Suppressor macrophage treated with lipopolysaccharide for 4 hours (primary cell): ENCODE measurements at places on chromosomes 1 and 21.
A peak's percentile ranks its signal among the peaks of the same experiment; 100 is the strongest.

DNA sequence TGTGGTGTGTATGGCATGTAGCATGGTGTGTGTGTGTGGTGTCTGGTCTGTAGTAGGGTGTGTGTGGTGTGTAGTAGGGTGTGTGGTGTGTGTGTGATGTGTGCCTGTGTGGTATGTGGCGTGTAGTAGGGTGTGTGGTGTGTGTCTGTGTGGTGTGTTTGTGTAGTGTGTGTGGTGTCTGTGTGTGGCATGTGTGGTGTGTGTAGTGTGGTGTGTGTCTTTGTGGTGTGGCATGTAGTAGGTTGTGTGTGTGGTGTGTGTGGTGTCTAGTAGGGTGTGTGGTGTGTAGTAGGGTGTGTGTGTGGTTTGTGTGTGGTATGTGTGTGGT lies 85.5 kb downstream of the SYT2 start:
- DNase-seq, result no peak

- no peak for DNase-seq
These were observed 63.1 kb downstream of the ACOT7 start for GRCh38 chr1:6330410-6330911.

DNA sequence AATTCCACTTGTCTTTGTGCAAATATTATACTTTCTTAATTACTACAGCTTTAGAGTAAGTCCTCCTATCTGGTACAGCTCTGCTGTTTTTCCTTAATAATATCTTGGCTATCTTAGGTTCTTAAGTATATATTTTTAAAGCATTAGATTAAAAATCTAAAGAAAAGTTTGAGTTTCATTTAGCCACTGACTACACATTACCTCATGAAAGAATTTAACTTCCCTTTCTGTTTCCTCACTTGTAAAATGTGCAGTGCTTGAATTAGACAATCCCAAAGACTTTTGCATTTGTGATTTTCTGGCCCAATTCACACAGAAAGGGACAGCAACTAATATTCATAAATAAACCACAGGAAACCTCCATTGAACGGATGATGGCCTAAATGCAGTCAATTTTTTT lies 126.4 kb upstream of the SAMSN1 start:
- peak; percentile 20 for DNase-seq

- no peak for DNase-seq
These were observed 49.7 kb downstream of the PBX1 start for GRCh38 chr1:164608651-164609057.

- DNase-seq, result no peak
These were observed 74.1 kb downstream of the ADARB1 start for GRCh38 chr21:45148316-45148990.

- no peak for DNase-seq
These were observed 43.6 kb downstream of the C21orf91 start for GRCh38 chr21:17775431-17776126.

DNA sequence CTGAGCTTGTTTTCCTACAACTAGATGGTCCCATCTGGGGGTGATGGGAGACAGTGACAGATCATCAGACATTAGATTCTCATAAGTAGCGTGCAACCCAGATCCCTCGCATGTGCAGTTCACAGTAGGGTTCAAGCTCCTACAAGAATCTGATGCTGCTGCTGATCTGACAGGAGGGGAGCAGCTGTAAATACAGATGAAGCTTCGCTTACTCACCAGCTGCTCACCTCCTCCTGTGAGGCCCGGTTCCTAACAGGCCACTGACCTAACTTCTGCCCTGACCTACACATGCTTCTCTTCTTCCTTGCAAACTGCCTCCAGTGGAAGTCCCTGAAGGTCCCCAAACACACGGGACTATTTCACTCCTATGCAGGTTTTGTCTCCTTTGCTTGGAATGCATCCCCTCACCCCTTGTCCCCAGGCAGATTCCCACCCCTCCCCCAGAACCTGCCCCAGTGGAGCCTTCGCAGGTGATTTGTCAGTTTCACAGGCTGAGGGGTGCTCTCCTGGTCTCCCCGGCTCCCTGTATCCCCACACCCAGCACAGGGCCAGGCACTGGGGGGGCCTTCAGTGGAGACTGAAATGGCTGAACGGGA lies 5.7 kb upstream of the ZBTB48 start:
- no peak for DNase-seq

- DNase-seq, result no peak
These were observed 136.5 kb downstream of the RERE start for GRCh38 chr1:8680664-8681650.

GRCh38 chr1:172758259-172758658 lies 99.4 kb downstream of the FASLG start:
- peak; percentile 74 for DNase-seq

DNA sequence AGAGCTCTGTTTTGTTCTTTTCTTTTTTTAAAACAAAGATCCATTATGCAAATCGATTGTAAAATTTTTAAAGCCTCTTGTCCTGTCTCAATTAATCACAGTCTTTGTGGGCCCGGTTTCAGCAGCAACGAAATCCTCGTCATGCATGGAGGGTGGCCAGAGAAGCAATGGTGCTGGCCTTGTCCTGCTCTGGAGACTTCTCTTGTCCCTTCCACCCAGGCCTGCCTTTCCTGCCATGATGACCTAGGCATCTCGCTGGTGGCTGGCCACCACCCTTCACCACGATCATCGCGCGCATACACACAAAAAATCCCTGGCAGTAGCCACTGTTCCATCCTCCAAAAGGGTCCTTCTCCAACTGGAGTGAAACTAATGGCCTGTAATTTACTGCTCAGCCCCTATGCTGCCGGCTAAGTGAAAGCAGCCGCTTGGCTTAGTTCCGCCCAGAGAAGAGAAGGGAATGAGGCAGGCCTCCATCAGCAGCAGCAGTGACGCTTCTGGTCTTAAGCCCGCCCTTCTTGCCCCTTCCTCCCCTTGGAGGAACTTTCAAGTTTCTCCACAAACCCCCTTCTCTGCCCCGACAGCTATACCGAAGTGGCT lies 309.5 kb downstream of the NPHP4 start:
- no peak for DNase-seq

DNA sequence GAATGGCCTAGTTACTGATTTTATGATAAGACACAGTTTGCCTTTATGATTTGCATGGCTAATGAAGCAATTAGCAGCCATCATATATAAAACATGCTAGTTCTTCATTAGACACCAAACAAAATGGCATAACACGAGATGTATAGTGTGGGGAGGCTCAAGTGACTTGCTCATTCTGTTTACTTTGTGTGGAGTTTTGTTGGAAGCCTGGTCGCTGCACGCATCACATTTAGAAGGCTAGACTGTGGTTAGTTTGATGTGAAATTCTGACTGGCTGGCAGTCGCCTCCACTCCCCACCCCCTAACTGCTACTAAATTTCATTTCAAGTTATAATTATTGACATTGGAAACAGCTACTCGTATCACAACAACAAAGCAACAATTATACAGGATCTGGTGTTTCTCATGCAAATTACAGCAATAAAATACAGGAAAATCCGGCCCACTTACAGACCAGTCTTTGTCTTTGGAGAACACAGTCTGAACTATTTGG lies 356.1 kb downstream of the LMO4 start:
- no peak for DNase-seq

GRCh38 chr1:232428036-232428645 lies 201.8 kb downstream of the SIPA1L2 start:
- DNase-seq, result no peak

DNA sequence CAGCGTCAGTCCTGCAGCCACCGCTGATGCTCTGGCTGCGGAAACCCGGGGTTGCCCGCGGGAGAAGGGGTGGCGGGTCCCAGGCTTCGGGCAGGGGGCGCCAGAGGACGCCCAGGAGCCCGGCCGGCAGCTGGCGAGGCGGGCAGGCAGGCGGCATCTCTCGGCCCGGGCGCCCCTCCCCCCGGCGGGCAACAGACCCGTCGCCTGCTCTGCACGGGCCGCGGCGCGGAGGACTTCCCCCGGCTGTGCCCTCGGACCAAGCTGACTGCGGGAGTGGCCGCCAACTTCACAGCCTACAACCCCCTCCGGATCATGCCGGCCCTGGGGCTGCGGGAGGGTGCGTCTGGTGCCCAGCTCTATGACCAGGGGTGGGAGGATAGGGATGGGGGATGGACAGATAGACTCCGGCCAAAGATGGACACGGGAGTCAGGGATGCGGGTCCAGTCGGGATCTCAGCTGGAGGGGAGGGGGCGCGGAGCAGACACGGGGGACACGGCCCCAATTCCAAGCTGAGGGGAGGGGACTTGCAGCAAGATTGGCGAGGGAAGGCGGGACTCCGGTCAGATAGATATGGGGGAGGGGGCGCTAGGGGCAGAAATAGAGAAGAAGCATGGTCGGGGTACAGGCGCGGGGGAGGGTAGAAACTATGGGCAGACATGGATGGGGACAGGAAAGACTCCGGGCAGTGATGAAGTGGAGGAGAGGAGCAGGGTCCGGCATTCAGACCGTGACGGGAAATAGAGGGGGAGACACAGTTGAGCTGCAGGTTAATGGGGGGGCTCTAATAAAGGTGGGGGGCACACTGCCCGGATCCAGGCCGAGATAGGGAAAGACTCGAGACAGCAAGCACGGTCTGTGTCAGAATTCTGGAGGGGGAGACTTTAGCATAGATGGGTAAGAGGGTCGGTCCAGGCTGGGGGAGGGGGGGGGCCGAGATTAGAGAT lies 1.1 kb downstream of the ADGRB2 start:
- DNase-seq, result peak; percentile 62

- peak; percentile 84 for DNase-seq
These were observed 4.6 kb downstream of the DMAP1 start for GRCh38 chr1:44217809-44218410.

DNA sequence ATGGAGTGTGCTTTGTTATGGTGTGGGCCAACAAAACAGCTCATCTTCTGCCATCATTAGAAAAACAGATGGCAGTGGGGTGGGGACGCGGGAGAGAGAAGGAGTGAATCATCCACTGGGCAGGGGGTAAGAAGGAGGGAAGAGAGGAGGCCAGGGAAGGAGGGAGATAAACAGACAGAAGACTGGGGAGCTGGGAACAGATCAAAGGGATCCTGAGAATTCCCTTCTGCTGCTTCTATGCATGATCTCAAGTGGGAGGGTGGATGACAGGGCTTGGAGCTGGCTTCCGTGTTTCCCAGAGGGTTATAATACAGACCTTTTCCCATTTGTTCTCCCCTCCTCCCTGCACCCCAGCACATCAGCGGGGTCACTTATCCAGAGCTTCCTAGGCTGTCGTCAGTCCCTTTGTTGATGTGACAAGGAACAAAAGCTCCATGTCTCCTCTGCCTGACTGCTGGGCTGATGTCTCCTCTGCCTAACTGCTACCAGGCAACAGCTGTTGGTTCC lies 338.6 kb downstream of the PAPPA2 start:
- no peak for DNase-seq

DNA sequence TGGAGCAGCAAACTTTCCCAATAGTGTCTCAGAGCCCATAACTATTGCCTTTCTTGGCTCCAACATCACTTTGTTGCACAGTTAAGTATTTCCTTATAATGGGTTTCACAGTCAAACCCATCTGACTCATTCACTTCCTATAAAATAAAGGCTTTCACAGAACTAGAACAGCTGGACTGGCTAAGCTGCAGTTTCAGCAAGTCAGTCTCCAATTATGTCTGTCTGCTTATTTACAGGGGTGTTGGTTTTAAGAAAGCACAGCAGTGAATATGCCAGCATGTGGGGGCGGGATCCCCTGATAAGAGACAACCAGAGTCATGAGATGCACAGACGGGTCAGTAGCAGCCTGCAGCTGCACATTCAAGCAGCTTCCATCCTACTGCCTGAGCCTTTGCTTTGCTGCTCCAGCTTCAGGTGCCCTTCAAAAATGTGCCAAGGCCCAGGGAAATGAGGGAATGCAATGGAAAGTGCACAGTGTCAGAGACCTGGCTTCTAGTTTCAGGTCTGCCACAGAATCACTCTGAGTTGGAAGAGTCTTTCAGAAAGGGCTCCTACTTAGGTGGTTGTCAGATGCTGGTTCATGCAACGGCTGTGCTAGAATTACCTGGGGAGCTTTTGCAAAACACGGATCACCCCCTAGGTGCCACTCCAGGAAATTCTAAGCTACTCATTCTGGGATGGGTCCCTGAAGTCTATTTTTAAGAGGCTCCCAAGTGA lies 24.8 kb downstream of the RNF19B start:
- peak; percentile 85 for DNase-seq

GRCh38 chr1:98333936-98334335 lies 327.6 kb upstream of the SNX7 start:
- no peak for DNase-seq

DNA sequence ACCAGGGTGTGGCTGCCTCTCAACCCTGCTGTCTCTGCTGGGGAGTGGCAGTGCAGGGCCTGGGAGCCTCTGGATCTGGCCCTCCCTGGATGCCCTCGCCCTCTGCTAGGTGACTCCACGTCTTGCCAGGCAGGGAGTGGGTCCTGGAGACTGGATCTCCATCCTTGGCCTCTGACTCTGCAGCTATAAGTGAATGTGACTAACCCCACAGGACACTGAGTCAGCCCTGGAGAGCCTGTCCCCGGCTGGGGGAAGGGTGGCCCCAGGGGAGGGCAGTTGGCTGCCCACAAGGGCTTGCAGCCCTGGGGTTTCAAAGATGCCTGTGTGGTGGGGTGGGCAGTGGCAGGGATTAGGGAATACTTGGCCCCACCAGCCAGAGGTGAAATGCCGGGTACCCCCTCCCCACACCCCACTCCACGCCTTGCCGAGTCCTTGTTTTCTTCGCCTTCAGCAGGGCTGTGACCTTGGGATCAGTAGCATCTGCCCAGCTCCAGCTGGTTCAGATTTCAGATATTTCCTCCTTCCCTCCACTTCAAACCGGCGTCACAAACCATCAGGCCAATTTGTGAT lies 1.9 kb upstream of the MYBPH start:
- peak; percentile 81 for DNase-seq

DNA sequence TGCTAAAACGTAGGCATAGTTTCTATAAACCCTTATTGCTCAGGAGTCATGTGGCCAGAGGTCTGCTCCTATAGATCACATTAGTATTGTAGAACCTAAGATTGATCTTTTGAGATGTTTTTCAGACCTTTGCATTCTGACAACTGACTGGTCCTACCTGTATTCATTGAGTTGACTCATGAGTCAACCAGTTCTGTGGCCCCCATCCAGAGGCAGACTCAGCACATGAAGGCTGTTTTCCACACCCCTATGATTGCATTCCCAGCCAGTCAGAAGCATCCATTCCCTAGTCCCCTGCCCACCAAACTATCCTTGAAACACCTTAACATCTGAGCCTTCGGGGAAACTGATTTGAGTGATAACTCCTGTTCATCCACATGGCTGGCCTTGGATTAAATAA lies 451.7 kb downstream of the SIPA1L2 start:
- no peak for DNase-seq

GRCh38 chr1:160681066-160681890 lies 30.3 kb downstream of the CD48 start:
- DNase-seq, result peak; percentile 89
